Epithelial cell of alveolus of lung (primary cell): ENCODE measurements at places on chromosomes 12 and 14. TPM values are rescaled to one million over a fixed set of nuclear protein-coding genes. Genes with fewer than 3 reads are reported as not detected.

Gene CPNE8
- 0.91 and 1.8 TPM in 2 replicates for total RNA-seq

Gene BMP4
- total RNA-seq = 14.6 and 117 TPM in 2 replicates

Gene PRH2
- total RNA-seq = 0.13 and 0.48 TPM in 2 replicates

Gene IQSEC3
- total RNA-seq = 0.08 TPM in 1 of 2 replicates, not detected in the other

Gene ARMH4
- total RNA-seq = 0.91 and 1.6 TPM in 2 replicates

Gene ART4
- total RNA-seq = not detected in 2 replicates

Gene LTB4R
- 0.91 and 2.1 TPM in 2 replicates for total RNA-seq

Gene LBHD2
- total RNA-seq = not detected in 2 replicates

Gene CD163
- total RNA-seq = not detected in 2 replicates

Gene CLEC4D
- total RNA-seq = not detected in 2 replicates

Gene SLC5A8
- total RNA-seq = not detected in 2 replicates

Gene KLRG1
- total RNA-seq = 1.4 and 3.0 TPM in 2 replicates

Gene CIROP
- 0.88 TPM in 1 of 2 replicates, not detected in the other for total RNA-seq

Gene GPR84
- 0.13 TPM in 1 of 2 replicates, not detected in the other for total RNA-seq

Gene LALBA
- total RNA-seq = not detected in 2 replicates

Gene TNFAIP2
- total RNA-seq = 28.7 and 71.9 TPM in 2 replicates

Gene TMBIM4
- 69.7 and 77.4 TPM in 2 replicates for total RNA-seq

Gene AMN
- total RNA-seq = 0.08 TPM in 1 of 2 replicates, not detected in the other

Gene DTX3
- 21.2 and 22.9 TPM in 2 replicates for total RNA-seq

Gene RTL1
- not detected in 2 replicates for total RNA-seq

Gene TCL1B
- not detected in 2 replicates for total RNA-seq

Gene ZNF891
- total RNA-seq = 0.39 and 1.6 TPM in 2 replicates

Gene NPAS3
- total RNA-seq = 0.13 and 5.6 TPM in 2 replicates
